ENCODE measurements at places on chromosomes 5 and 9. TPM values are rescaled to one million over a fixed set of nuclear protein-coding genes. Genes with fewer than 3 reads are reported as not detected.

GARNL3 gene
- 5.9 TPM for total RNA-seq

DNA sequence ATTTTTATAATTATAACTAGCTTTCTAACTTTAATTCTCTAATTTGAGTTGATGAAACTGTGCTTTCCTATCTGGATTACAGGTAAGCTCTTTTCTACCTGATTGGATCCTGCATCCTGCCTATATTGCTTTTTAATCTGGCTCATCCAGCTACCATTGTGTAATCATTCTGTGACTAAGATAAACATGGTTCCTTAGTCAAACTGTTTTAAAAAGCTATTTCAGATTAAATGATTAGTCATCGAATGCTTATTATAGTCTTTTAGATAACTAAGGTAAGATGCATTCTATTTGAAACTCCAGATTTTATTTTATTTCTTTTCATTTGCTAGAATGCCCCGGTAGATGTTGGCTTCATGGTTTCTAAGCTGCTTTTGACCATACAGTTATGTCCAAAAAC, 50.7 kb downstream of the ICE1 start:
- no peak for DNase-seq

GRCh38 chr5:113507601-113508000, 5.9 kb upstream of the YTHDC2 start:
- DNase-seq, result no peak

GRCh38 chr5:149410071-149410470, 31.0 kb upstream of the IL17B start:
- DNase-seq, result no peak

NOTCH1 gene
- 29.6 TPM for total RNA-seq

DNA sequence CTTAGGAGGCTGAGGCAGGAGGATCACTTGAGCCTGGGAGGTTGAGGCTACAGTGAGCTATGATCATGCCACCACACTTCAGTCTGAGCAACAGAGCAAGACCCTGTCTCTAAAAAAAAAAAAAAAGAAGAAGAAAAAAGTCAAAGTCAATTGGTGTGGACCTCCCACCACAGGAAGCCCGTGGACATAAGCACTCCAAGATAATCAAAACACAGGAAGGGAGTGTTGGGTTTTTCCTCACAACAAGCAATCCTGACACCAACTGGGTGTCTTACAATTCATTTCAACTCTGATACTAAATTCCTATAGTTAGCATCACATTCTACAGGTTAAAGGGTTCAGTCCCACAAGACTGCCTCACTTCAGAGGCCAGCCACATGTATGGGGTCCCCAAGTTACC, 70.7 kb downstream of the PDE6A start:
- no peak for DNase-seq

- DNase-seq, result no peak
Measured at GRCh38 chr5:103021314-103021713, 98.6 kb downstream of the GIN1 start.

UBAP1 gene
- 18.9 TPM for total RNA-seq
